KG1 (cell line): ENCODE measurements at places on chromosomes 12 and 14.
A peak's percentile ranks its signal among the peaks of the same experiment; 100 is the strongest.

- no peak for DNase-seq
Measured at GRCh38 chr14:90621201-90621600, 195.0 kb downstream of the TTC7B start.

- DNase-seq, result no peak
Measured at GRCh38 chr14:76918782-76919394, 92.7 kb downstream of the LRRC74A start.

DNA sequence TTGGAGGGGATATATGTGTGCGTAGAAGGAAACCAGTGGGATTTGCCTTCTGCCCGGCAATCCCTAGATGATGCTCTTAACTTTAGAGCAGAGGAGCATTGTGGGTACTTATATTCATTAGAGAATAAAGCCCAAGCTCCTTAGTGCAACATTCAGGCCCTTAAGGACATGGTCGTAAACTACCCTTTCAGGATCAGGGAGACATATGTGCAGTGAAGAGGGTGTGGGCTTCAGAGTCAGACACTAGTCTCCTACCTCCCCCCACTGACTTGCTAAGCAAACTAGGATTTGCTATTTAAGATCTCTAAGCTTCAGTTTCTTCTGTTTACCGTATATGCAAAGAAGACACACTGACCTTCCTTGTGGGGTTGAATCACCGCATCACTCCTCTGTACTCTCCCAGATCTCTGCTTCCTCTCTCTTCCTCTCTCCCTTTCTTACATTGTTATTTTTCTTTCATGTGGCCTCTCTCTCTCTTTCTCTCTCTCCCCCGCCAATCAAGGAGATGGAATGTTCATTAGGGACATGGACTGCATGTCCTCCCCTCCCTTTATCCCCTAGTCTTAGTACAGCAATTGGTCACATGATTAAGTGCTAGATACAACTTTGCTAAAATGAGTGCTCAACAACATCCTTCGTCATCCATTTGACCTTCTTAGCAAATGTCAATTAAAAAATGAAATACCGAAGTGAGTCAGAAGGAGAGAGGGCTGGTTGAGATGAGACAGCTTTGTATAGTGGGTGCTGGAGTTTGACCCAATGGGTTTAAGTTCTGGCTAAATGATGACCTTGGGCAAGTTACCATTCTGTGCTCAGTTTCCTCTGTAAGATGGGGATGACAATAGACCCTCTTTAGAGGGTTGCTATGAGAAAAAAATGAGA lies 91.7 kb downstream of the TMX1 start:
- DNase-seq, result no peak

DNA sequence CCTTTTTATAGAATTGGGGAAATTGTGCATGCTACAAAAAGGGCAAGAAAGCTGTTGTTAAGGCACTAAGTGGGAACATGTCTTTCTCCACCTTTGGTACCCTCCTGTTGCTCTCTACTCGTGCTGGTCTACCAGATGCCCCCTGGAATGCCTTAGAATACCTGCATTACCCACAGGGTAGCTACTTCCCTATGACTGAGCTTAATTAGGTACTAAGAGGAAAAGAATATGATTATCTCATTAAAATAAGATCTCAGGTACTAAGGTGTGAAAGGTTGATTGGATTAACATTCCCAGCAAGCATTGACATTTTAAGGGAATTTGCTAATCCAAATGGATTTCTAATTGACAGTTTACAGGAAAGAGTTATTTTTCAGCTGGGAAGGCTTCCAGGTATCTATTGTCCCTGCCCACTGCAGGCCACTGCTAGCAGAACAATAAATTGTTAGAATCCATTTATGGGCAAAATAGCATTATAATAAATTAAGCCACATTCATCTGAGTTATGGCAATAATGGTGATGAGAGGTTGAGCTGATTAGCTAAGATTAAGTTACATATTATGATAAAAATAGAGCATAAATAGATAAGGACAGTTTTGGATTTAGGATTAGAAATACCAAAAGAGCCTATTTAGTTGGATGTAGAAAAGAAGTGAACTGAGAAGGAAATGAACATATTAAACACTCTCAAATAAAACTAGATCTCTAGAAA lies 67.8 kb upstream of the GRIP1 start:
- DNase-seq, result no peak

DNA sequence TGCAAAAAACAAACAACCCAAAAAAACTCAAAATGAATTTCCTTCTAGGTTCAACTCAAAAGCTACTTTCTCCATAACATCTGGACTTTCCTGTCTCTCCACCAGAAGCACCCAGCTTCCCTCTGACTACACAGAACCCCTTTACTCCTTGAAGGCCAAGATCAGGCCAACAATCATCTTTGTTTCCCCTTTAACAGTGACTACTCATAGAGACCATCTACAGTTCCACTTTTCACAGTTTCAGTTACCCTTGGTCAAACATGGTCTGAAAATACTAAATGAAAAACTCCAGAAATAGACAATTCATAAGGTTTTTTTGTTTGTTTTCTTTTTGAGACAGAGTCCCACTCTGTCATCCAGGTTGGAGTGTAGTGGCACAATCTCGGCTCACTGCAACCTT lies 11.8 kb downstream of the GCH1 start:
- DNase-seq, result no peak

DNA sequence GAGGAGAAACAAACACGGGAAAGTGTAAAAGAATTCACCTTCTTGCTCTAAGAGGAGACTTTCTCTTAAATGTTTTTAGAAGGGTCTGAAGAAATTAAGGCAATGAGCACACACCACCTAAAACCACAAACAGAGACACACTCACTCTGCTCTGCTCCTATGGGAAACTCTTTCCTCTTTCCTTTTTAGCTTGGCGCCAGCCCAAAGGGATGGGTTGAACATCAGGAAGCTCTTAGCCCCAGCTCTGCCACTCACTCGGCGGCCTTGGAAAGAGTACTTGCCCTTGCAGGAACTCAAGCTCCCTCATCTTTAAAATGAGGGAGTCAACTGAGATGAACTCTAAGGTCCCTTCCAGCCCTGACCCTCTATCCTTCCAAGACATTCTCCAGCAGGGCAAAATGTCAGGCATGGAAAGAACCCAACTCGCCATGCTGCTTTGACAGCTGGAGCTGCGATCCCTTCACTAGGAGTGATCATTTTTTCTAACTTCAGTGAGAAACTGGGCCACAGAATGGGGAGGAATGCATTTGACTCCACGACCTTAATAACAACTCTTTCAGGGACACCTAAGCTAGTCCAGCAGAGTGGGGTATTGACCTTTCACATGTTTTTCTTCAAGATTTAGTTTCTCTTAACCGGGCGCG lies 980 bp upstream of the RNASE8 start:
- DNase-seq, result no peak

GRCh38 chr12:128069359-128069997 lies 197.5 kb upstream of the TMEM132C start:
- peak; percentile 0 for DNase-seq

DNA sequence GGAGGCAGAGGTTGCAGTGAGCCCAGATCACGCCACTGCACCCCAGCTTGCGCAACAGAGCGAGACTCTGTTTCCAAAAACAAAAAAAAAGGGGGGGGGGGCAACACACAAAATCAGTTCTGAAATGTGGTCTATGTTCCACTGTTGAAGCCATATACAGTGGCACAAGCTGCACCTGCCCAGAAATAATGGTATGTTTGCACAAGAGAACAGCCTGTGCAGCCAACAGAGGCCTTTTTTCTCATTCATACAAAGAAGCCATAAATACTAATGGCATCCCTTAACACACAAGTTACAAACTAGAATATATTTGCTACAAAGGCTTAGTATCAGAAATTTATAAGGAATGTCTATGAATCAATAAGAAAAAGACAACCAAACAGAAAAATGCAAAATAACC lies 37.1 kb downstream of the ITPR2 start:
- DNase-seq, result no peak

- no peak for DNase-seq
Measured at GRCh38 chr12:123258593-123258992, 13.1 kb downstream of the CDK2AP1 start.

DNA sequence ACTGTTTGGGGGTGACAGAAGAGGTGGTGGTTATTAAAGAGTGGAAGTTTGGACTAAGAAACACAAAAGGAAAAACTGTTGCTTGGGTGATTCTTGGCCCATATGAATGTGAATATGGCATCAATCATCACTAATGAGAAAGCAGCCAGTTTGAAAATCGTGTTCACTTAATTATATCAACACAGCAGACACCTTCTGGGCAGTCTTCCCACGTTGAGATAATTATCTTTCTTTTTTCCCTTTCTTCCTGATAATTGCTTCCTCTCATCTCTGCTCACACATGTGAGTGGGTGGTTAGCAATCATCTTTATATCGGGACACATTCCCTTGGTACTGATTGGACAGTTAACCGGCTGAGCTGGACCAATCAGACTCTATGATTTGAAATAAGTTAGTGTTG lies 539.7 kb downstream of the AACS start:
- no peak for DNase-seq

- DNase-seq, result no peak
Measured at GRCh38 chr12:24109381-24110039, 160.0 kb upstream of the SOX5 start.

- no peak for DNase-seq
Measured at GRCh38 chr14:68295316-68295816, 475.8 kb downstream of the RAD51B start.

DNA sequence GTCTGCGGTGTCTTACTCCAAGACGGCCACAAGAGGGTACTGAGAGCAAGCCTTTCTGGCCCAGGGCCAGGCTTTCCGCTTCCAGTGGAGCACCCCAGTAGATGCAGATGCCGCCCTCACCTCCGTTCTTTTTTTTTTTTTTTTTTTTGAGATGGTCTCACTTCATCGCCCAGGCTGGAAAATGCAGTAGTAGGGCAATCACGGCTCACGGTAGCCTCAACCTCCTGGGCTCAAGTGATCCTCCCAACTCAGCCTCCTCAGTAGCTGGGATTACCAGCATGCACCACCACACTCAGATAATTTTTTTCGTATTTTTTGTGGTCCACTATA lies 5.6 kb upstream of the LBHD2 start:
- DNase-seq, result peak; percentile 42

DNA sequence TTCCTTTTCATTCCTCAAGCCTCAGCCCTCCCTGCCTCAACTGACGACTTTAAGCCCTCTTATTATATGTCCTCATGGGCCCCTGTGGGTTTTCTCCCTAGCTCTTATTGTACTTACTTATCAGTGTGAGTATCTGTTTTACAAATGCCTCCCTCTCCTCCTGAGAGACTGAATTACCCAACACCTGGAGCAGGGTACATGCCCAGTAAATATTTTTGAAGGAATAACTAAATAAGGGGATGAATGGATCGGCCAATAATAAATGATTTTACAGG lies 95.8 kb upstream of the SLC35F4 start:
- no peak for DNase-seq

DNA sequence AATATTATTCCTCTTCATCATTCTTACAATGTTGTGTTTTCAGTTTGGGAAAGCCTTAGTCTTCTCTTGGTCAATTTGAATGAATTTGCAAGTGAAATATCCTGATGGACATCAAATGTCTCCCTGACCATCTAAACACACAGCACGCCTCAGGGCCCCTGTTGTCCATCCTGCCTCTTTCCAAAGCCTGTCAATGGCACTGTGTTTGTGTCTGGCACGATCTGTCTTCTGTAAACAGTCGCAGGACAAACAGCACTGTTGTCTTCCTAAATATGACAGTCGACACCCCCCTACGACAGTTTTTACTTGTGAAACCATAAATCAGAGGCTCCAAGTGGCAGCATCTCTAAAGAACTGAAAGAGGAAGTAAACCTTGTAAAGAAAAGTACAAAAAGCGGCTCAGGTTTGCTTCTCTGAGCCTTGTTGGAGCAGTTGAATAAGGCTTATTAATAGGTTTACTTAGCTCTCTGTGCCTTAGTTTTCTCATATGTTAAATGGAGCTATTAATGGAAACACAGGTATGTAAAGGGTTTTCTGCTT lies 285.8 kb downstream of the NRXN3 start:
- DNase-seq, result no peak

- no peak for DNase-seq
Measured at GRCh38 chr12:8508910-8509841, 4.1 kb upstream of the CLEC4D start.

- DNase-seq, result no peak
Measured at GRCh38 chr12:46400406-46400805, 27.8 kb upstream of the SLC38A2 start.

DNA sequence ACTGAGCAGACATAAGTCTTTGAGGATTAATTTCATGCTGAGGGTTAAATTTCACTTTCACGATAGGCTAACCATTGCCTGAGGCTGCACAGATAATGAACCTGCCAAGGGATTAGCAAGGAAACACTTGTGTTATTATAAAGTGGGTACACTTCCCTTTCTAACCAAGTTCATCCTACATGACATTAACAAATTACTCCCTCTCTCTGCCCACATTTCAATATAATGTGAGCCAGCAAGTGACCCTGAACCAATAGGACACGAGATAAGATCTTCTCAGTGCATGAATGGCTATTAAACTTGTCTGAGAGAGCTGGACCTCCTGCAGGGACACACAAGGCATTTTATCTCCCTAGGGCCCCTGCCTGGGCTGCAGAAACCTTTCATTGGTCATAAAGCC lies 173.5 kb downstream of the PAX9 start:
- no peak for DNase-seq

- DNase-seq, result no peak
Measured at GRCh38 chr12:3326850-3327780, 163.9 kb upstream of the PRMT8 start.

GRCh38 chr12:58639318-58639934 lies 280.9 kb downstream of the LRIG3 start:
- no peak for DNase-seq

DNA sequence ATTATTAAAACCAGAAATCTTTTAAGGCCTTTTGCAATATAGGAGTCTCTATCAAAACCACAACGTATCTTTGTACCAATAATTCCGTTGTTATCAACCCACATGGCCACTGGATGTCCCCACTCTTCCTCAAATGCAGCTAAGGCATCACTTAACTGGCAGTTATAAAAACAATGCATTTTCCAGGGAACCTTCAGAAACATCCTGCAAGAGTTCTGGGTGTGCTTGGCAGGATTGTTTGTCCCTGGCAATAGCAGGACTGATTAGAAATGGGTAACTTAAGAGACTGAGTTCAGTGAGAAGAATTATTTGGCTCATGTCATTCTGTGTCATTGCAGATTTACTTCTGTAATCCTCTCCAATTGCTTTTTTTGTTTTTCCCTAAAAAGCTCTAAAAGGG lies 112.0 kb downstream of the SLC15A5 start:
- no peak for DNase-seq

- no peak for DNase-seq
Measured at GRCh38 chr14:38799671-38800070, 303.4 kb downstream of the SEC23A start.

GRCh38 chr12:38782359-38782758 lies 123.0 kb downstream of the CPNE8 start:
- DNase-seq, result no peak

- no peak for DNase-seq
Measured at GRCh38 chr12:113022563-113023297, 33.8 kb upstream of the DTX1 start.
